NCI-H1105 (cell line): ENCODE measurements at places on chromosomes 16 and 17.

GRCh38 chr17:81722184-81723120, 10.4 kb downstream of the SLC25A10 start:
- DNase-seq: no peak

DNA sequence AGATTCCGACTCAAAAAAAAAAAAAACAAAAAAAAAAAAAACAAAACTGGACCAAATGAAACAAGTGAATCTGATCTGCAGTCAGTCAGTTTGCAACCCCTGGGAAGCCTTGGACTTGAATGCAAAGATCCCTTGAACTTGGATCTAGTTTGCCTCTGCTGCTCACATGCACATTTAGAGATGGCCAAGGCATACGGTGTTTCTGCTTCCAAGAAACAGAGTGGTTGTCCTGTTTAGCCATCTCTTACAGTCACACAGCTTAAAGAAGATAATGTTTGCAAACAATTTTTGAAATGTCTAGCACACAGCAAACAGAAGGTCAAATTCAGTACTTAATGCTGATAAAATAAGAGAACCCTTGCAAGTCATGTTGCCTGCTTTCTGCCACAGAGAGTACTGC, 4.5 kb downstream of the NDE1 start:
- no peak for DNase-seq

GRCh38 chr17:77882481-77883212, 75.9 kb upstream of the TNRC6C start:
- DNase-seq: no peak

- no peak for DNase-seq
Observed at GRCh38 chr17:76672270-76672851, 28.8 kb upstream of the ST6GALNAC1 start.

DNA sequence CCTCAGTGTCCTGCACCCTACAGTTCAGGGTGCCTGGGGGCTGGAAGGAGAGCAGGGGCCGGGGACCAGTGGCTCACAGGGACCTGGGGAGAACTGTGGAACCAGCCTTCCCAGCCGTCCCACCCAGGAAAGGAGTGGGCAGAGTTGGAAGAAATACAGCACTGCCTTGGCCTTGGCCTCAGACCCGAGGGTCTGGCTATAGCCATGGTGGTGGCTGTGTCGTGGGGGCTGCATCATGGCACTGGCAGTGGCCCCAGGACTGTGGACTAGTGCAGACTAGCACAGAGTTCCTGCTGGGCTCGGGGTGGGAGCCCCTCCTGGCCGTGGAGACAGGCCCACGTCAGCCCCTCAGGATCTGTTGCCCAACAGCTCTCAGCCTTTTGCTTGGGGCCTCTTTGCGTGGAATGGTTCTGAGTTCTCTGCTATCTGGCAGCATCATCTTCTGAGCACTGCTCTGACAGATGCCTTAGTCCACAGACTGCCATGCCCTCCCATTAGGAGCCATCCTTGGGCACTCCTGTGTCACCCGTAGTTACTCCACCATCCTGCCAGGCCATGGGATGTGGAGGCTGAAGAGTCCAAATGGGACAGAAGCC, 12.6 kb upstream of the DNASE1 start:
- DNase-seq: no peak

GRCh38 chr16:788399-789126, at the start of gene CHTF18:
CHTF18 (plus strand) TSS chr16:788620; CDS start chr16:788685, 65 bp downstream.
- peak; percentile 75 for DNase-seq

GRCh38 chr17:2751491-2751890, 2.0 kb upstream of the CCDC92B start:
- DNase-seq: no peak

GRCh38 chr17:12127177-12127576, 106.5 kb downstream of the MAP2K4 start:
- no peak for DNase-seq

DNA sequence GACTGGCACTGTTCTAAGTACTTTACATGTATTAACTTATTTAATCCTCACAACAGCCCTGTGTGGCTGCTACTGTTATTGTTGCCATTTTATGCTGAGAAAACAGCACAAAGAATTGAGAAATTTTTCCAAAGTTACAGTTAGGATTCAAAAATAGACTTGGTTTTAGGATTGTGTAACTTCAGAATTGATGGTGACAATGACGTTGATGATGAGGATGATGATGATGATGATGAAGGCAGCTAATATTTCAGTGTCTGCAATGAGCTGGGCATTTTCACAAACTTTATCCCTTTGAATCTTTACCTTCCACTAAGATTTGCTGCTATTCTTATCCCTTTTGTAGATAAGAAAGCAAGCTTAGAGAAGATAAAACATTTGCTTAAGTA, 22.1 kb downstream of the PRKCB start:
- DNase-seq: no peak

DNA sequence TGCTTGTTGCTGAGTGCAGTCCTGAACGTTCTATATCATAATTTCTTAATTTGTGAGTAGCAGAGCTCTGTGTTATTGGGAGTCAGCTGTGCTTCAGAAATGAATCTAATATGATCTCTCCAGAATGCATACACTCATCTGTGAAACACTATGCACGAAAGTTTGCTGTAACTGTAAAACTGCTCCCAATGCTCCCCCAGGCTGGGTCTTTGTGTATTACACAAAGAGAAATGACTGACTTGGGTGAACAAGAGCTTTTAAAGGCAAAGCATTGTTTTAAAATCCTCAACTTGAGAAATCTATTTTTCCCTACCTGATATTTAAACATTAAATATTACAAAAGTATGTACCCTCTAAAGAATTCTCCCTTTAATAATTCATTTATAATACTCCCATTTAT, 636.7 kb upstream of the KIF2B start:
- no peak for DNase-seq

DNA sequence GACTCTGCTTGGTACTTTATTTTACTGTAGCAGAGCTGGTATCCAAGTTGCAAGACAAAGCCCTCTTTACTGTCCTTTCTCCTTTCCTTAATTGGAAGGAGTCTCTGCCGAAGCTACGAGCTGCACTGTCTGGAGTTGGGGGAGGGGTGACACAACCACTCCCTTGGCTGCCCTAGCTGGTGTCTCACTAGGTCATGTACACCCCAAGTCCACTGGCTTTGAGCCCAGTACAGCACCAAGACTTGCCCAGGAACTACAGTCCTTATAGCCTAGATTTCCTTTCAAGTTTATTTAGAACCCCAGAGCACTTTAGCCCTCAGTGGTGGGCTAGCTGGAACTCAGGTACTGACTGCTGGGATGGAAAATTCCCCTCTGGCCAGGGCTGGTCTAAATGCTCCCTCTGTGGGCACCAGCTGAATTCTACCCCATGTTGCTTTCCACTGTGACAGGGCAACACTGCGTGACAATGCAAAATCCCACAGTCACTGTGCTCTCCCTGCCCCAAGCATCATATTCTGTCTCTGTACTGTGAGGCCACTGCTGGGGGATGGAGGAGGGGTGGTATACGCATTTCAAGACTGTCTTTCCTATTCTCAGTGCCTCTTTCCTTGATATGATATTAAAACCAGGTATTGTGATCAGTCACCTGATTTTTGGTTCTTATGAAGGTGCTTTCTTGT, 18.4 kb downstream of the EFCAB5 start:
- no peak for DNase-seq

DNA sequence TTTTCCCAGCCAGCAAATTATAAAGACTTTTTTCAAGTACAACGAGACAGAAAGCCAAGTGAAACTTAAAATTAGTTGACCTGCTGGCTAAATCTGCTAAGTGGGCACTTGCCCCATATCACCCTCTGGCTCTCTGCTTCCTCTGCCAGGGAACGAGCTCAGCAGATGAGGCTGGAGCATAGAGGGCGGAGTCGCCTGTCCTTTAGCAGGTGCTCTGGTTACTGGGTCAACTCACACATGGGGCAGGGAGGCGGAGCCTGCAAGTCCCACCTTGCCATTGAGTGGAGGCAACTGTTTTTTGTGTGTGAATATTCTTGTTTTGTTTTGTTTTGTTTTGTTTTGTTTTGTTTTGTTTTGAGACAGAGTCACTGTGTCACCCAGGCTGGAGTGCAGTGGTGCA, 62.5 kb downstream of the EMP2 start:
- DNase-seq: no peak

DNA sequence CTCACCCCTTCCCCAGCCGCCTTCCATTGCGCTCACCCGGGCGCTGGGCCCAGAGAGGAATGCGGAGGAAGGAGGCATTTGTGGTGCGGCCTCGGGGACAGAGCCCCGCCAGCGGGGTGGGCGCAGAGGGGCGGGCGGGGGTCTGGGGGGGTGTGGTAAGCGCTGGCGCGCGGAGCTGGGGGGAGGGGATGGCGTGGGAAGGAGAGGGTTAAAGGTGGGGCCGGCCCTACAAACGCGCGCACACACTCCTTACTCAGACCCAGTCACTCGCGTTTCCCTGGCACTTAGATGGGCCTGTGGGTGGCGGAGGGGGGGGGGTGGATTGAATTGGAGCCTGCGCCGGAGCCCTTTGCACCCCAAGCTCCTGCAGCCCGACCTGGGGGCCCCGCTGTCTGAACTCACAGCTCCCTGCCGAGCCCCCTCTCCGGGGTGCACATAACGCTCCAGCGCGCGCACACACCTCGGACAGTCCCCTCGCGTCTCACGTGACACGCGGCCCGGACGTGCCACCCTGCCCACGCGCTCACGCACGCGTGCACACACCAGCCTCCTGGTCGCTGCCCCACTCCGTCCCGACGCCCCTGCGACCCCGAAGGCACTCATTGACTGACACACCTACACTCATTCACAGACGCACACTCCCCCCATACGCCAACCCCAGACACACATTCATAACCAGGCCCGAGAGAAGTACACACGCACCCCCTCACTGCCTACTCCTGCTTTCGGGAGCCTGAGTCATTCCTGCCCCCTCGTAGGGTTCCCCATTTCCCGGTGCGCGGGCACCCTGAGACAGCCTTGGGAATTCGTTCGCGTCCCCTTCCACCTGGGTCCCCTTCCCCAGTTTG, 844 bp downstream of the TBKBP1 start:
- DNase-seq: no peak

GRCh38 chr17:17056156-17056539, 13.9 kb downstream of the MPRIP start:
- DNase-seq: no peak

DNA sequence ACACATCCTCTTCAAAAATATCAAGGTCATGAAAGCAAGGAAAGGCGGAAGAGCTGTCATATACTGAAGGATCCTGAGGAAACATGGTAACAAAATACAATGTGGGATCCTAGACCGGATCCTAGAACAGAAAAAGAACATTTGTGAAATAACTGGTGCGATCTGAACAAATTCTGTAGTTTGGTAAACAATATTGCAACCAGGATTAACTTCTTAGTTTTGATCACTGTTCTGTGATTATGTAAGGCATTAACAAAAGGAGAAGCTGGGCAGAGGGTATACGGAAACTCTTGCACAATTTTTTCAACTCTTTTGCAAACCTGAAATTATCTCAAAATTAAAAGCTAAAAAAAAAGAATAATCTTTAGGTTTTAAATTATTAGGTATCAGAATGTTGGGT, 109.7 kb downstream of the TRIM37 start:
- no peak for DNase-seq
